ENCODE measurements at places on chromosomes 12 and 14.

DNA sequence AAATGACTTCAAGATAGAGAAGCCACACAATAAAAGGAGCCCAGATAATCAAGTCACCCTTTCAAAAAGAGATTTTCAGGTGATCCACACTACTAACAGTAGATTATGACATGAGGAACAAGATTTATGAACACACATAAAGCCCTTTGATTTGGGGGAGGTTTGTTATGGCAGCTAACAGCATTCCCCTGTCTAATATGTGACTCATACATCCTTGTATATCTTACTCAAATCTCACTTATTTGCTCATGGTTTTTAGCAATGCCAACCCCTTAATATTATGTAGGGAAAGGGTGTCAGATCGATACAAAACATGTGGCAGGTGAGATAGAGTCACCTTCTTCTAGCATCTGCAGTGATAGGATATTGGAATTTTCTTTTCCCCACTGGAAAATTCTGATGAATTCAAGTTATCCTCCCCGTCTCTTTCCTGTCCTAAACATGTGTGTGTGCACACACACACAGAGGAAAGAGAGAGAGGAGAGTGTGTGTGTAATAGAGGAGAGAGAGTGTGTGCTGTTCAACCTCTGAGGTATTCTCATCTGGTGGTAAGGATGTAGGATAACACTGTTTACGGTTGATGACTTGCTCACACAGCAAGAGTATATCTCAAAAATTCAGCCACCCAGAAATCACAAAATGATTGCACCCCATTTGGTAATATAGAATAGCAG, 319.9 kb downstream of the KCNC2 start:
- no peak for DNase-seq

GRCh38 chr14:104898870-104899510, 25.7 kb upstream of the PLD4 start:
- DNase-seq, result no peak

DNA sequence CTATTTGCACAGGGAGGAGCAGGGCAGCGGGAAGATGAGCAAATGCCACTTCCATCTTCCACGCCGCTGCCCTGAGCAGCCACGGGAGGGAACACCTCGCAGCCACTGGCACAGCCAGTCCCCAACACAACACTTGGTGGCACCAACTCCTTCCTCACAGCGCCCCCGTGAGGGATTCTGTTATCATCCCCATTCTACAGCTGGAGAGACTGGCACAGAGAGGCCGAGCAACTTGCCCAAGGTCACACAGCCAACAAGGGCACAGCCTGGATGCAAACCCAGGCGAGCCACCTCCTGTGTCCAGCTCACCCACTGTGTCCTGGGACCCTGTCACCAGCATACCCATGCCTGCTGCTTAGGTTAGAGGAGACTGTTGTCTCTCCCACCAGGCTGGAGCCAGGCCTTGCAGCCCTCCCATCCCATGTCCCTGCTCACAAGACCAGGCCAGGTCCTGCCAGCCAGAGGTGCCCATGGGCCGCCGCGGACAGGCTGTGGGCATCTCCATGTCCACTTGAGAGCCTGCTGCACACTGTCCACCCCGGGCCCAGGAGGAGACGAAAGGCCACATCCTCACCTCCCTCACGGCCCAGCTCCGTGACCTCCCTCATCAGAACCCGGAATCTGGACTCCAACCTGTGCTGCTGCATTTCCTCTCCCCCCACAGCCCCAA, 57.0 kb downstream of the NCOR2 start:
- no peak for DNase-seq

- no peak for DNase-seq
Observed at GRCh38 chr12:41190338-41190737, 2.2 kb downstream of the PDZRN4 start.

- no peak for DNase-seq
Observed at GRCh38 chr14:29007990-29008389, 241.4 kb downstream of the FOXG1 start.

DNA sequence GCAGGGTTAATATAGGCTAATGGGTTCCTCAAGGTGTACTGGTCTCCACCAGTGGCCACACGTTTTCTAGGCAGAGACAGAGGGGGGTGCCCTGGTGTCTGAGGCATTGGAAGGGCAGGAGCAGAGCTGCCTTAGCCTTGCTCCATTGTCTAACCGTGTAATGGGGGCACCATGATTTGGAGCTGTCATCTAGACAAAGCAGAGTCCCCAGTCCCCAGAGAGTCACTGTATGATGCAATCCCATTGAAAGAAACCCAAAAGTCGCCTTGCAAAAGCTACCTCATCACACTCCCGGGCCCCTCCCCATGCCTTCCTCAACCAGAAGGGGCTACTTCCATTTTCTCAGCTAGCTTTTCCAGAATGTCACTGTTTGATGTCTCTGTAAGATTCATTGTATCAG, 487.1 kb downstream of the AACS start:
- no peak for DNase-seq

- DNase-seq, result peak; percentile 40
Observed at GRCh38 chr14:20530771-20531571, 25.6 kb downstream of the RNASE10 start.

GRCh38 chr14:78863143-78863542, 693.0 kb downstream of the NRXN3 start:
- no peak for DNase-seq

DNA sequence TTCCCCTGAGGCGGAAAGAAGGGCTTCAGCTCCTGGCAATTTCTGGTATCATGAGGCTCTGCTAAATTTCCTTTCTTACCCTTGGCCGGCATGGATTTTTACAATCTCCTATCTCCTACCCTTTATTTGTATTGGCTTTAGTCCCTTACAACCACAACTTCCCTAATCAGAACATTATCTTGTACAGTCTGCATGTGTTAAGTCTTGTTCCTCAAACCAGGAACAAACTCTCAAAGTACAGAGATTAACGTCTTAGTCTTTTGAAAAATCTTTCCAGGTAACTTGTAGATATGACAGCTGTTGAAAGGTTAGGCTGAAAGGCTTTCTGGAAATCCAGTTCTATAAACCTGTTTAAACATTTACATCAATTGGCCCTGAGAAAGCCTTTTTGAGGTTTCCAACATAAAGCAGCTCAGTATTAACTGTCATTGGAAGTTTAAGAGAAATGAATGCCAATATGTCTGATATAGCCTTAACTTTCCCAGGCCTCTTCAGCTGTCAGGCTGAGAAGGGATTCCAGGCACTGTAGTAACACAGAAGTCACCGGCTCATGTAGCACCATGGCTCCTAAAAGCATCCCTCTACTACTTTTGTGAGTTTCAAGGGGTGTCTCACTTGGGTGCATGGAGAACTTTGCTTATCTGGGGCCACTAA, 360.5 kb downstream of the FUT8 start:
- DNase-seq, result no peak
